Activated T-cell treated with anti-CD3 and anti-CD28 coated beads, Interleukin-2, amount 50 U/mL, for 72 hours (primary cell): ENCODE measurements at places on chromosomes 5 and 9. TPM values are rescaled to one million over a fixed set of nuclear protein-coding genes. Genes with fewer than 3 reads are reported as not detected.

DNA sequence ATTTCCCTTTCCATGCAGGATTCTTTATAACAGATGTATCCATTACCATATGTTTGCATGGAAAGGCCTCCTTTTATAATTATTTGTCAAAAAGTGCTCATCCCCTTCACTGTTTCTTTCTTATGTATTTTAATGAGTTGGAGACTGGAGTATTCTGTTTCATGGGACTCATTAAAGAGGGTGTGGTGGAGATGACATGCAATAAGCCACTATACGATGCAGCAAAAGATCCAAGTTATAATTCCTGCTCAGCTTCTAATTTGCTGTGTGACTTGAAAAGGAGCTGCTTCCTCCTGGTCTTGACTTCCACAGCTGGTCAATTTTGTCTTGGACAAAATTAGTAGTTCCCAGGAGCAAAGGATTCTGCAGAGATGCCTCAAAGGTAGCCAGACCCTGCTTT is 13.9 kb downstream of the SGCD start:
- no peak overlapping the region for H3K4me3 ChIP-seq
- peaks cover 8% of the 10 kb centered on the region for H3K27me3 ChIP-seq
- no peaks in the 10 kb centered on the region for H3K4me1 ChIP-seq
- DNase-seq, result no peak

GRCh38 chr5:90932052-90932699 is 373.6 kb downstream of the ADGRV1 start:
- DNase-seq, result peak; percentile 17
- H3K36me3 ChIP-seq, result no peaks in the 10 kb centered on the region
- H3K4me3 ChIP-seq, result no peak overlapping the region
- peaks cover 9% of the 10 kb centered on the region for H3K27me3 ChIP-seq

ALDOB gene
- not detected for total RNA-seq

NRARP gene
- 2.0 TPM for total RNA-seq

CA9 gene
- total RNA-seq, result 0.65 TPM

DNA sequence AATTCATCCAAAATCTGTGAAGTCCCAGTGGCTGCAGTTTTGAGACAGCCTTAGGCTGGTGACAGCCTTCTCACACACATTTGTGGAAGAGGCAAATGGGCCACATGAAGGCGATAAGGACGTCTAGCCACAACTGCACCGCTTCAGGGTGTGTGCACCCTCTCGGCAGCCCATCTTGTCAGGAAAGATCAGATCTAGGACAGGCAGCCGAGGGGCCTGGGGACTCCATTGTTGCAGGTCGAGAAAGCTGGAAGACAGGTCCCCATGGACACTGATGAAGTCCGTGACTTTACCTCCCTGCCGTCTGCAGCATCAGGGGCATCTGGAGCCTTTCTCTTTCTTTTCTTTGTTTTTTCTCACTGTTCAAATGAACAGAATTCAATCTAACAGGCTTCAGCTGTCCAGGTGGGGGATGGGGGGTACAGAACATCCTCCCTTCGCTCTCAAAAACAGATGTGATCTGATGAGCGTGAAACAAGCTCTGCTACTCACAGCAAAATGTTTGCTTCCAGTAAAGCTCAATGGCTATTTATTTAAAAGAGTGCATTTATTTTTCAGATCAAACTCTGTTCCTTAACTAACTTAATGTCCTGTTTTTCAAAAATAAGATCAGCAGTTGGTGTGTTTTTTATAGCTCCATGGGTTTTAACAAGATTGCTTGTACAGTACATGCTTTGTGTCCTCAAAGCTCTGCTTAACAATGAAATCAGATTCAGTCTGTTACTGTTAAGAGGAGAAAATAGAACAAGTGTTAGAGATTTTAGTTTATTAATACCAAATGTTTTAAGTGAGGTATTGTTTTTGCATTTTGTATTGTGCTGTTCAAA is 111.8 kb upstream of the OTULINL start:
- no peak for DNase-seq
- H3K27ac ChIP-seq, result no peak overlapping the region
- H3K4me1 ChIP-seq, result peaks cover 6% of the 10 kb centered on the region
- no peaks in the 10 kb centered on the region for H3K36me3 ChIP-seq
- H3K4me3 ChIP-seq, result no peak overlapping the region

GRCh38 chr5:84168841-84169240 is 215.8 kb downstream of the EDIL3 start:
- no peak overlapping the region for H3K4me3 ChIP-seq
- H3K27me3 ChIP-seq, result no peaks in the 10 kb centered on the region
- no peak for DNase-seq
- H3K36me3 ChIP-seq, result no peaks in the 10 kb centered on the region
- H3K27ac ChIP-seq, result no peak overlapping the region

DNA sequence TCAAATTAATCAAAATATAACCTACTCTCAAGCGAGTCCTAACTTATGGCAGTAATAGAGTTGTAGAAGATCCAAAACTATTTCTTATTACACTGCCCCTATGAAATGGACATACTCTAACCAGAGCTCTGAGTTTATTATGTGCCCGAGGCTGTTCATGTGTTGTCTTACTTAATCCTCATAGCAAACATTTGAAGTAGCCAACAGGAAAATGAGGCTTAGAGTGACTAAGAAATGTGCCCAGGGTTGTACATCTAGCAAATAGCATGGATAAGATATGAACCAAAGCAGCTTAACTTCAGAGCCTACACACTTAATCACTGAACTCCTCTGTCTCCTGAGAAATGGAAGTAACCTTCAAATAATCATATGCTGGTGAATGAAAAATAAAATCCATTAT is 1551.7 kb downstream of the MAT2B start:
- H3K27ac ChIP-seq, result no peak overlapping the region
- H3K27me3 ChIP-seq, result no peaks in the 10 kb centered on the region
- H3K36me3 ChIP-seq, result no peaks in the 10 kb centered on the region
- no peak for DNase-seq
- no peak overlapping the region for H3K4me3 ChIP-seq

DNA sequence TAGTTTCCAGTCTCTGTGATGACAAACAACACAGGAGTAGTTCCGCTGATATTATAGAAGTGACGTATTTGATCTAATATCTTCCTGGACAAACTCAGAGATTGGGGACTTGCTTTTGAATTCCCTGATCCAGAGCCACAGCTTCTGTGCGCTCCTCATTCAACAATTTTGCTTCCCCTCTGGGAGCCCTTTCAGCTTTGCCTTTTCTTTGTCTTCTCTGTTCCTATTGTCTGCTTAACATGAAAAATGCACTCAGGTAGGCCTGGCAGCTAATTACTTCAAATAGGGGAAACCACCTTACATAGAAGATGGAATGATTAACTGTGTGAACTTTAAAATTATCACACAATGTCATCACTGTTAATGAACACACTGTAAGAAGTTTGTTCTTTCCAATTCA is 192.9 kb downstream of the EPB41L4A start:
- no peak overlapping the region for H3K27ac ChIP-seq
- no peaks in the 10 kb centered on the region for H3K4me1 ChIP-seq
- no peaks in the 10 kb centered on the region for H3K36me3 ChIP-seq
- H3K4me3 ChIP-seq, result no peak overlapping the region
